ENCODE measurements at places on chromosomes 2 and 18.

DNA sequence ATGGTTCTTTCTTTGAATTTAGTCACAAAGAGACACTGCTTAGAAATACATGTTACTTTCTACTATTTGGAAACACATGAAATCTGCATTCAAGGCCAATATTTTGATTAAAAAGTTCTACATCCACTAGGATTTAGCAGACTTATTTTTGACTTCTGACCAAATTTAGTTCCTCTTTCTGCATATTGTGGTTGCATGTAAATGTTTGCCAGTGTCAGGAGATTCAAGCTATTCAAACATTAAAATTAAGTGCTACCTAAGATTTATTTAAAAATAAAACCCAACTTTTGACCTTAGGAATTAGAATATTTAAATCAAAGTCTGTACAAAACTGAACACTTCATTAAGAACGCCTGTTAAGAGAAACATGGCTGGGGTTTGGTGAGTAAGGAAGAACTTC is 891.1 kb downstream of the CPS1 start:
- DNase-seq: no peak

GRCh38 chr2:234306426-234307173 is 190.3 kb downstream of the ARL4C start:
- DNase-seq: no peak

- DNase-seq: no peak
Measured at GRCh38 chr2:223865124-223865523, 27.7 kb upstream of the AP1S3 start.

DNA sequence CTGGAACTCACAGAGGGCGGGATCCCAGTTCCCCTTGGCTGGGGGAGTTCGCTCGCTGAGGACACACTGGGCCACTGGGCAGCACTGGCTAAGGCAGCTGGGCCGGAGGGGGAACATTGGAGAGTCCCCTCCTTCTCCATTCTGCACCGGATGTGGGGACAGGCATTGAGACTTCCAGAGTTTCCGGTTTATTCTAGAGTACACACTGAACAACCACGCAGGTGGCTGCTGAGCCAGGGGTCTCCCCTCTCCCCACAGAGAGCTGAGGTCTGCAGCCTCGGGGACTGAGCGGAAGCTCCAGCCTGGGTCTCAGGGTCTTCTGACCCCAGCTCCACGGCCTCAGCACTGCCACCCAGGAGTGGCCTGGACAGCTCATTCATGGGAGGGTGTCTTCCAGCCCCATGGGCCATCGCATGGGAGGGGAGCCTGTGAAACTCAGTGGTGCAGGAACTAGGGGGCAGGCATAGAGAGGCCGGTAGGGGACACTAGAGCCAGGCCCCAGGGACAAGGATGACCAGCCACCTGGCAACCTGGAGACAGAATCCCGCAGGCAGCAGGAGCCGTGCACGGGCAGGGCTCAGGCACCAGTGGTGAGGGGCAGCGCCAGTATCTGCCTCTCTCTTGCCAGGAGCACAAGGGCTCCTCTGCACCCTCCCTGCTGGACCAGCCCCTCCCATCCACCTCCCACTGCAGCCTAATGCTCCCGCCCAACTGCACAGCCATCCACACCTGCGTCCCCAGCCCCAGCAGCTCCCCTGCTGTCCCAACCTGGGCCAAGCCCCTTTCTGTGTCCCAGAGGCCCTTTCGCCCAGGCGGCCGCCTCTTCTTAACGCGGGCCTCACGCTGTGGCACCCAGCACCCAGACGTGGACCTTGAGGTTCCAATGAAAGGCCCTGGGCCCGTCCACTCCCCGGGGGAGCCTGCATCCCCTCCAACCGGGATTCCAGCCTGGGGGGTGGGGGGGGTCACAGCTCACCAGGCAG is 45.1 kb upstream of the GPC1 start:
- DNase-seq: no peak

GRCh38 chr2:26475037-26475436 is 2.9 kb downstream of the OTOF start:
- DNase-seq: no peak

DNA sequence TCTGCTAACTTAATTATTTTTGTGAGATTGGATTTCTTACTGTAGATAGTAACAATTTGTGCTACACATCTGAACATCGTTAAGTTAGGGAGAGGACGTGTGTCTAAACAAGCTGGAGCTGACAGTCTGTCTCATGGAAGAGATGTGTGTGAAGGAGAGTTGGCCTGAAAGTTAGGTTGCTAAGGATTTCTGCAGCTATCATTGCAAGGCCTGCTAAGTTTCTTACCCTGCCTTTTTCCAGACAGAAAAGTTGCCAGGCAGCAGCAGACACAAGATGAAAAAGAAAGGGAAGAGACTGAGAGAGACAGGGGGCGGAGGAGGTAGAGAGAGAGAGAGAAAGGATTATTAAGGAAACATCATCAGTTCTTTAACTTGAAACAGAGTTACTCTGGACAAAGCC is 4.1 kb upstream of the LRP1B start:
- DNase-seq: no peak

GRCh38 chr18:73487966-73488365 is 620.2 kb upstream of the NETO1 start:
- DNase-seq: no peak

GRCh38 chr2:230863442-230864121 is 1.2 kb upstream of the ITM2C start:
- no peak for DNase-seq

- no peak for DNase-seq
Measured at GRCh38 chr2:173747035-173747434, 218.1 kb downstream of the SP3 start.

DNA sequence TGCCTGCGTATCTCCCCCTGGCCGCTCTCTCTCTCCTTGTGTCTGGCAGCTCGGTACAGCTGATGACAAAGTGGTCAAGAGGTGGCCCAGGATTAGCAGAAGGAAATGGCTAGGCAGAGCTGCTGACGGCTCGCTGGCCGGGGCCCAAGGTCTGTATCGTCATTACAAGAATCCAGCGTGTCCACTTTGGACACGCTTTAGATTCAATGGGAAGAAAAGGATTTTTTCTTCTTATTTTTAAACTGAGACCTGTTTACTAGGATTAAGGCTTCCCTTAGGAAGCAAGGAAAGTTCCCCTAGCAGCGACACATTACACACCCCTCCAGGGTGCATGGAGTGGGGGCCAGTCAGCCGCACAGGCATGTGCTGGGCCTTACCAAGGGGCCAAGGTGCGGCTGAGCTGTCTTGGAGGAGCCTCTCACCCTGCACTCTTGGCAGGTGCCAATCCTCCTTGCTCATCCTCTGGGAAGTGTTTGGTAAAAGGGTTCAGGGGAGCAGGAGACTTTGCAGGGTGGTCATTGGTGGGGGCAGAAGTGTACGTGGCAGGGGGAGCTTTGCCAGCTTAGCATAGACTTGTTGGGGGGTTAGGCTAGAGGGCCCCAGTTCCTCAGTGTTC is 76.8 kb downstream of the POLR1A start:
- DNase-seq: no peak

- peak; percentile 56 for DNase-seq
Measured at GRCh38 chr2:31137211-31138036, 816 bp downstream of the GALNT14 start.

- no peak for DNase-seq
Measured at GRCh38 chr2:130864830-130865800, 28.4 kb downstream of the ARHGEF4 start.

DNA sequence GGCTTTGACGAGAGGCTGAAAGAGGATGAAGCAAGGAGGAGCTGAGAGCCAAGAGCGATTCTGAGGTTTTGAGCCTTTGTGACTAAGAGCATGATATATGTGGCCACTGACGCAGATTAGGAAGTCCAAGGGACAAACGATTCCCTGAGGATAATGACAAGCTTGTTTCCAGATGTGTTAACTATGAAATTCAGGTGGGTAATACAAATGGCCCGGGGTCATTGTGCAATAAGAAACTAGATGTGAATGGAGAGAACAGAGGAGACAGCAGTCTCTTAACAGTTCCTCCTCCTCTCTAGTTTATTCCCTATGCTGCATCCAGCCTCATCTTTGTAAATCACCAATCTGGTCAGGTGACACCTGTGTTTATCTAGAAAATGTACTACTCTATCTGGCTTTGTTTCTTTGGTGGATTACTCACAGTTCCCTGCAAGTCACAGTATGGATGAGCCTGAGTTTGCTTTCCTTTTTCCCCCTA is 84.2 kb downstream of the SOCS6 start:
- no peak for DNase-seq
